ENCODE measurements at places on chromosomes 1 and 21.

- no peak for DNase-seq
These were observed 224.8 kb downstream of the NTNG1 start for GRCh38 chr1:107365527-107366240.

DNA sequence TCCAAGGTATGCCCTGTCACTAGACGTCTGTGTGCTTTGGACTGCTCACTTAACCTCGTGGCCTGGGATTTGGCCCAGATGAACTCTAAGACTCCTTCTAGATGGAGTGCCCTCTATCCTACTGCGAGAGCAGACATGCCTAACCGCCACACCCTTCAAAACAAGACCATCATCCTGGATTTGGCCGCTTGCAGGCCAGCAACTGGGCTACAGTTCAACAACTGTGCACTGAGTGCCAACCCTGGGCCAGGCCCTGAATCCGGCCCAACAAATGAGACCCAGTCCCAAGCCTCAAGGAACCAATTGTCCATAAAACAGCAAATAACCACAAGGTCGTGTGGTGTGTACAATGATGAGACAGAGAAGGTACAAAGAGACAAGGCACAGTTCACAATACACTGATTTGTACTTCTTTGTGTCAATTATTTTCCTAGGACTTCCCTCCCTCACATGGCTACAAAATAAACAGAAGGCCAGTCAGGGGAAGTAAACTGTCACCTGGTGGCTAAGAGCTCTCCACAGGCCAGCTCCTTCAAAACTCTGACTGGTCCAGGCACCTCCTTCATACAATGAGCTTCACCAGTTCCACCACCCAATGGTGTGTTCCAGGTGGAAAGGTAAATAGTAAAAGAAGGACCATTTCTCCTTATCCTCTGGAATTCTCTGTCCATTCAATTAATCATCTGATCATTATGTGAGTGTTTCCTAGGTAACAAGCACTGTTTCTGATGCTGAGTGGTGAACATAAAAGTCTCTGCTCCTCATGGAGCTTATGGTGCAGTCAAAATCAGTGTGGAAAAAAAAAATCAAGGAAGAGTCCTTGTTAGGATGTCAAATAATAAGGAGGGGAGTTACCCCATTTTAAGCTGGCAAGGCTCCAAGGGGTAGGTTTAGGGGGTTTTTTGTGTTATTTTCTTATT lies 60.4 kb downstream of the CAPZB start:
- DNase-seq = no peak

- DNase-seq = no peak
These were observed 20.6 kb downstream of the RRP1 start for GRCh38 chr21:43809853-43810504.

DNA sequence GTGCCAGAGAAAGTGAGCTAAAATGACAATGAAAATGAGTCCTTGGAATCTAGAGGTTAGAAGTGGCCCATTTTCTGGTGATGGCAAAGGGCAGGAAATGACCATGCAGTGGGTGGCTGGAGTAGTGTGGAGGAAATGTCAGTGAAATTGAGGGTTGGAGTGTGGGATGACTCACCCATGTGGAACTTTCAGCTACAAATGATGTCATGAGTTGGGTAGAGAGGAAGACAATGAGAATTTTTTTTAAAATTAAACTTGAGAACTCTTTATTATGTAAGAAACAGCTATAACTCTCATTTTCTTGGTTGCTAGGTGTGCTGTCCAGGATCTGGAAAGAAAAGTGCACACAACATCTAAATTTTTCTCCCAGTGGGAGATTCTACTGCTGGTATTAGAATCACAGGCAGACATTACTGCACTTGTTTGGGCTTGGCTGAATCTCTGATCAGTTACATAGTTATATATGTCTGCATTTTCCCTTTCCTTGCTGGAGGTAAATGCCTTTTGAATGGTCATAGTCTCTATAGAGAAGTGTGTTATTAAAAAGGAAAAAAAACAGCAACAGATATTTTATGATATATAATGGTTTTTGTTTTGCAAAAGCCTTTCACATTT lies 56.8 kb upstream of the GNG12 start:
- no peak for DNase-seq

- DNase-seq = no peak
These were observed 48.1 kb downstream of the MAP3K21 start for GRCh38 chr1:233375653-233376052.

DNA sequence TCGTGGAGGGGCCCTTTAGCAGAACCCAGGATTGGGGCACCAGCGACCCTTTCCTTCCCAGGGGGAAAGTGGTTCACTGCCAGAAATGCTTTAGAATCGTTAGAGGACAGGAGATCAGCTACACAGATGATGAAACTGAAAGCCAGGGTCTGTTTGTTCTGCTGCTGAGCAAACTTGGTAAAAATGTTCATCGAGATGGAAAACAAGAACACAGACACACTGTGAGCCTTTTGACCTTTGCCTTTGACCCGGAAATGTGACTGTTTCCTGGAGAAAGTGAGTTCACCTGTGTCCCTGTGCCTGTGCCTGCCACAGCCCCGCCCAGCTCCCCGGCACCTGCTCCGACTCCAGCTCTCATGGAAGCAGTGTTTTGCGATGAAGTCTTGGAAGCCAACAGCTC lies 234.3 kb downstream of the CAMTA1 start:
- DNase-seq = no peak

DNA sequence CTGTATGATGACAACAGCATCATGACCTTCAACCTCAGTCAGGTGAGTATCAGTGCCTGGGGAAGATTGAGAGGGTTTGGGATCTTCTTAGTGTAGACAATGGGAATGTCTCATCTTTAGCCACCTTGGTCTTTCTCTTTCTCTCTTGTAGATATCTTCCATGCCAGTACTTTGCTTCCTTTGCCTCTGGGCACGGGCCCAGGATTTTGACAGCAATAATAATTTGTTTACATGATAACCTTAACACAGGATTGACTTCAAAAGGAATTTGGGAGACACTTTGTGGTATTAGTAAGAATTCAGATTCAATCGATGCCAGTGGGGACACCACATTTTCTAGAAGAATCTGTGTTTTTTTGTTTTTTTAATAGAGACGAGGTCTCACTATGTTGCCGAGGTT lies 12.1 kb upstream of the PIGV start:
- no peak for DNase-seq

GRCh38 chr1:89594096-89594740 lies 38.7 kb upstream of the LRRC8C start:
- DNase-seq = no peak

- DNase-seq = no peak
These were observed 18.3 kb upstream of the UAP1 start for GRCh38 chr1:162543228-162543627.

DNA sequence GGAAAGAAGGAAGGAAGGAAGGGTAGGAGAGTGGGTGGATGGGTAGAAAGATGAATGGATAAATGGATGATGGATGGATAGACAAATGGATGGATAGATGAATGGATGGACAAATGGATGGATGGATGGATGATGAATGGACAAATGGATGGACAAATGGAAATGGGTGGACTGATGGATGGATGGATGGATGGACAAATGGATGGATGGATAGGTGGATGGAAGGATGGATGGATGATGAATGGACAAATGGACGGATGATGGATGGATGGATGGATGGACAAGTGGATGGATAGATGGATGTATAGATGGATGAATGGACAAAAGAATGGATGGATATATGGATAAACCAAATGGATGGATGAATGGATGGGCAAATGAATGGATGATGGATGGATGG lies 30.5 kb downstream of the CHD5 start:
- DNase-seq = no peak

- DNase-seq = no peak
These were observed 511 bp downstream of the DNTTIP2 start for GRCh38 chr1:93878501-93878888.

DNA sequence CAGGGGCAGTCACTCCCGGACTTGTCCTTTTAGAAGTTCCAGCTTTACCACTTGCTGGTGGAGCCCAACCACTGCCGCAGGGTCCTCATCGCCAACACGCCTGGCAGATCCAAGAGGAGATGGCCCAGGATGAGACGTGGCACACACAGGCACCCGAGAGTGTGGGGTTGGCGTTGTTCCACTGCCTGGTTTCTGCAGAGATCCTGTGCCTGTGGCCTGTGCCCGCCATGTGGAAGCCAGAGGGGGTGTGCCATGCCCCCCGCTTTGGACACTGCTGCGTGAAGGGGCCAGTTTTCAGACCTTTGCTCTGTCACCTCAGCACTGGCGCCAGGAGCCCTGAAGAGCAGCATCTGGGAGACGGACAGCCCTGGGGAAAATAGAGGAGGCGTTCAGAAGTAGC lies 10.8 kb downstream of the CD46 start:
- DNase-seq = no peak

- DNase-seq = peak; percentile 76
These were observed 17.6 kb downstream of the FAM177B start for GRCh38 chr1:222754366-222755139.

- DNase-seq = no peak
These were observed 245.3 kb downstream of the SETD4 start for GRCh38 chr21:35814858-35815619.

- no peak for DNase-seq
These were observed 165.0 kb upstream of the IRF2BP2 start for GRCh38 chr1:234774971-234775370.

DNA sequence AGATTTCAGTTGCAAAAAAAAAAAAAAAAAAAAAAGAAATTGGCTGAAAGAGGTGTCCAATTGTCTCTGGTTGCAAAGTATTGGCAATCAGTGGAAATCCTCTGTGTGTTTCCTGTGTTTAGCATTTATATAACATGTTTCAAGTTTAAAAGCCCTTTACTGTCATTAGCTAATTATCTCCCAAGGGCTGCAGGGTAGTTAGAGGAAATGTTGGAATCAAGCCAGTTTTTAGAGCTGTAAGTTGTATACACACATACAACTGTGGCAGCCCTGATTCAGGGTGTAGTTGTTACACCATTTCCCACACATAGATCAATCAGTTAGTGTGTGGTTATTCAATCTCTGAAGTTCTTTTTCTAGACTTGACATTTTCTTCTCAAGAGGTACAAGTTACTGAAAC lies 8.9 kb upstream of the ZNF326 start:
- DNase-seq = no peak

GRCh38 chr21:42031241-42031640 lies 21.1 kb upstream of the ZBTB21 start:
- DNase-seq = no peak

DNA sequence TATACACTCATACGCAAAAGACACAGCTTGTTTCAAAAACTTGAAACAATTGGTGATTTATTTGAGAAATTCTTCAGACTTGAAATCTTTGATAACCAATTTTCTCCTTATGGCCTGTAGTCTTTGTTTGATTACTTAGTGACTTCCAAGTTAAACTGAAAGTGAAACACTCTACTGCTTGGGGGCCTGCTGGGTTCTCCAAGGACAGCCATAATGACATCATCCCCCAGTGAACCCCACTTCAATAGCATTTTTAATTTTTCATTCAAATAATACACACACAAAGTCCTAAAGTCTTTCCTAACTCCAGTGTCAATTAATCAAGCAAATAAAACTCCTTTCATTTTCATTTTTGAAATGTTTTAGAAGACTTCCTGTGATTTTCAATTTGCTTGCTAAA lies 59.2 kb downstream of the KRTAP19-8 start:
- DNase-seq = no peak

- DNase-seq = no peak
These were observed 386.2 kb upstream of the ADGRL2 start for GRCh38 chr1:81414488-81415015.

DNA sequence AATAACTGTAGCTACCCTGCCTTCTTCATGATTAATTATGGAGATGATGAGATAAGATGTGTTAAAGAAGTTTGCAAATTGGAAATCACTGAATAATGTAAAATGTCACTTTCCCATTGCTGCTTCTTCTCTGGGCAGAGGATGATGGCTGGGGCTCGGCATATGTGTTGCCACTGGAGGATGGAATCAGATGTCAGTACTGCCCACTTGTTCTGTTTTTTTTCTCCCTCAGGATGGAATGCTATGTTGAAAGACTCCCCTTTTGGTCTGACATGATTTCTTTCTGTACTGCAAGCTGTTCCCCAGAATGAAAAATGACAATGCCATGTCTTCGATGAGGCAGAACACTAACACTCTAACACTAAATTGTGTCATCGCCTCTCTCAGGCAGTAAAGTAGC lies 373.9 kb upstream of the SPAG17 start:
- DNase-seq = no peak

- DNase-seq = no peak
These were observed 153.4 kb downstream of the GALNT2 start for GRCh38 chr1:230220478-230220877.

GRCh38 chr1:35557118-35557610 lies at the start of gene KIAA0319L:
KIAA0319L (minus strand) TSS chr1:35557403; CDS start chr1:35554491, 2,912 bp downstream.
- peak; percentile 93 for DNase-seq

- no peak for DNase-seq
These were observed 28.8 kb downstream of the SLC5A9 start for GRCh38 chr1:48251323-48251722.

DNA sequence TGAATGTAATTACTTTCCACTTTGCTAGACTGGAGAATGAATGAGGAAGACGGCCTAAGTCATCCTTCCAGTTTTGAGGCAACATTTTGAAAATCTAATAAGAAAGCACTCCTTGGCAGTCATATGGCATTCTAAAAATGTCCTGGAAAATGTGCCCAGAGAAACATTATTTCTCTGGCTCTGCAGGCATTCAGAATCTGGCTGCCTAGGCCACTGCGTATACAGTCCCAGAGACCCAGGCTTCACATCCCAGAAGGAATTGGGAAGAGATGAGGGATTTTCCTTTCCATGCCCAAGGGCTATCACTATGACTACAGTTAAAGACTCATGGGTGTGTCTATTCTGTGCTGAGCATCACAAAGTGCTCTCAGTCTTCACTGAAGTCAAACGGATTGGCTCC lies 92.9 kb downstream of the BEND5 start:
- DNase-seq = no peak

DNA sequence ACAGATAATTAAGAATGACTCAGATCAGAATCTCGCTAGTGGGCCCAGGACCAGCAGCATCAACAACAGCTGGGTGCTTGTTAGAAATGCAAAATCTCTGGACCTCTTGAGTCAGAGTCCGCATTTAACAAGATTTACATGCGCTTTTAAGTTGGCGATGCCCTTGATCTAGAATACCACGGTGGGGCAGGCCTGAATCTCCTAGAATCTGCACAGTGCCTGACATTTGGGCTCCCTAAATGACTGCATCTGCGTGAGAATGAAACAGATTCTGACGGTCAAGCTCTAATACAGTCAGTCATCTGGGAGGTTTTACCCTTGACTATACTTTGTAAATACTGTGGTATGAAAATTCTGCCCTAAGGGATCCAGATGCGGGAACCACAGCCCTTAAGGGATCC lies 17.2 kb upstream of the RAB29 start:
- no peak for DNase-seq

DNA sequence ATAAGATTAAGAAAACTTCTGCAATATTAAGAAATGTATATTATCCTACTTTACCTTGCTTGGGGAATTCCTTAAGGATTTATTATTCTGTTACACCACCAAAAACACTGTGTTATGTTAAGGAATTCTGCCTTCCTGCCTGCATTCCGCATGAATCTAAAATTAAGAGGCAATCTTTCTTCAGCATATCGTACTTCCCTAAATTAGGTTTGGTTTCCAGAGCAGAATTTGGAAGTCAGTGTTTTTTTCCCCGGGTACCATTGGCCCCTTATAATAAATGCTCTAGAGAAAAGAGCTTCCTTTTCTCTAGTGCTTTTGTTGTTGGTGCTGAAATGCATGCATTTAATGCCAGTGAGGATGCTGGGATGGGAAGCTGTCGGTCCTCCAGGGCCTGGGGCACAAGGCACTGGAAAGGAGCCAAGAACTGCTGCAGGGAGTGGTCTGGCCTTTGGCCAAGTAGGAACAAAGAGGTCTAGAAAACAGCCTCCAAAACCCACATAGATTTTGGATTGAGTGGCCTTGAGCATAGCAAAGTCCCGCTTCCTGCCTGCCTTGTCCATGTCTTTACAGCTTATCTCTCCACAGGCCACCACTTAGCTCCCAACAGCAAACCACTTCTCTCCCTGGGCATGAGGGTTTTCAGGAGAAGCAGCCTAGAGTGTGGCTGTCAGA lies 69.9 kb downstream of the RRAGC start:
- DNase-seq = no peak

All from GOT3 (cell line).